ENCODE measurements at places on chromosomes 13 and 19. TPM values are rescaled to one million over a fixed set of nuclear protein-coding genes. Genes with fewer than 3 reads are reported as not detected.

KCNJ14 gene
- total RNA-seq, result 3.9 TPM

ZNRF4 gene
- not detected for total RNA-seq

TEKTIP1 gene
- total RNA-seq, result 6.4 TPM

GRCh38 chr13:83819156-83819555, 63.1 kb downstream of the SLITRK1 start:
- DNase-seq, result no peak

DNA sequence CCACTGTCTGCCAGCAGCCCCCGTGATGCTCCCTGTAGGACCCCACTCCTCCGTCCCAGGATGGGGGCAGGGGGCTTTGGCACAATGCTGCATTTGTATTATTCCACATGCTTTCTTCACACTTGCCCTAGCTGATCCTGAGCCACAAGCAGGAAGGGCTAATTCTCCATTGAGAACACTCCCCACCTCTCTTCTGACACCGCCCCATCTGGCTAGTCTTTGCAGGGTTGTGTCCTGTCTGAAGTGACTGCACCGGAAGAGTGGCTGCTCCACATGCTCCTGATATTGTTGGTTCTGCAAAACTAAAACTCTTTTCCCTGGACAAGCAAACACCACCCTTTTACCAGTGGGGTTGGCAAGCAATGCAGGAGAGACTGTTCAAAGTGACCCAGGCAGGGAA, 18.0 kb downstream of the ZNF574 start:
- DNase-seq, result no peak

DNA sequence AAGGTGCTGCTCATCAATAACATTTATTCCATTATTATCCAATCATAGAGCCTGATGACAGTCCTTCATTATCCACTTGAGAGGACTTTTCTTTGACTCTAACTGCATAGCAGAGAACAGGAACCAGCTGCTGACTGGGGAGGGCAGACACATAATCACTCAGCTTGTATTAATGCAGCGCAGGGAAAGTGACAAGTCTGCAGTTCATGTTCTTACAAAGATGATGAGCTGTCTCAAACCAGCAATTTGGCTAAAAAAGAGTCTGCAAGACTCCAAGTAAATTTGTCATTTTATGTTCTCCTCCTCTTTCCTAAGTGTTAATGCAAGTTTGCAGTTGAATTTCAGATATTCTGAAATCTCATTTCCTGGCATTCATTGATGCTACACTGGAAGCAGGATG, 40.0 kb upstream of the CBY2 start:
- no peak for DNase-seq

Data from CD8-positive, alpha-beta T cell (primary cell).